ENCODE measurements at places on chromosomes 7 and 10. TPM values are rescaled to one million over a fixed set of nuclear protein-coding genes. Genes with fewer than 3 reads are reported as not detected.

The HGF gene
- polyA plus RNA-seq, result 1.3 TPM

The GNAI1 gene
- 55.7 TPM for polyA plus RNA-seq

The DLX5 gene
- 0.23 TPM for polyA plus RNA-seq

The NKX1-2 gene
- polyA plus RNA-seq, result not detected

The GRID2IP gene
- 0.70 TPM for polyA plus RNA-seq

The TRAPPC14 gene
- polyA plus RNA-seq, result 32.2 TPM

The MYO3A gene
- polyA plus RNA-seq, result 6.3 TPM
